ENCODE measurements at places on chromosomes 13 and 19.

- DNase-seq, result no peak
Measured at GRCh38 chr13:103395139-103395538, 328.9 kb upstream of the SLC10A2 start.

GRCh38 chr13:71576571-71576970, 290.4 kb downstream of the DACH1 start:
- no peak for DNase-seq

- peak; percentile 41 for DNase-seq
Measured at GRCh38 chr13:79631051-79631659, 150.2 kb downstream of the NDFIP2 start.

- DNase-seq, result no peak
Measured at GRCh38 chr13:114142137-114142550, 9.7 kb upstream of the RASA3 start.

DNA sequence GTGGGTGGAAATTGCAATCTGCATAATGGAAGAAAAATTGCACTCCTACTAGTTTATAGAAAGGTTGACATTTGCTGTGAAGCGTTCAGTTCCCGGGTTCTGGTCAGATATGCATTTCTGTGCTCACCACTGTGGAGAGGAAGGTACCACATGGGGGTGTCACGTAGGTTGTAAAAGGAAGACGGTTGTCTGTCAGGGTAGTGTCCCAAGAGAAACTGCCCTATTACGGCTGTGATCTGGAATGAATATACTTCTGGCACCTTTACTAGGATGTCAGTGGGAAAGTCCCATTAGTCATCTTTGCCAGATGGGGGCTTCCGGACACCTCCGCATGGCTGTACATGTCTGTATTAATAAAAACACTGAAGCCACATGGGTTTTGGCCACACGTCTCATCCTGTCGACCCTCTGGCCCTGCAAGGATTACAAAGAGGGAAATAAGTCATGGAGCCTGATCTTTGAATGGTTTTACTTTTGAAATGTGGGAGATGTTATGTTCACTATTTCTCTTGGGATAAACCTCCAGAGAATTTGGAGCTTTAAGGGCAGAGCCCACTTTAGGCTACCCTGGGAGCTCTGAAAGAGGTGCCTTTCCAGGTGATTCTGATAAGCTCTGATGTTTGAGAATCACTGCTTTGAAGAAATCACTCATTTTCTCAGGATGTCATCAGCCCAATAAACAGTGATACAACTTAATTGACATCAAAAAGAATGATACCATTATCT, 133.9 kb downstream of the AKAP11 start:
- no peak for DNase-seq

DNA sequence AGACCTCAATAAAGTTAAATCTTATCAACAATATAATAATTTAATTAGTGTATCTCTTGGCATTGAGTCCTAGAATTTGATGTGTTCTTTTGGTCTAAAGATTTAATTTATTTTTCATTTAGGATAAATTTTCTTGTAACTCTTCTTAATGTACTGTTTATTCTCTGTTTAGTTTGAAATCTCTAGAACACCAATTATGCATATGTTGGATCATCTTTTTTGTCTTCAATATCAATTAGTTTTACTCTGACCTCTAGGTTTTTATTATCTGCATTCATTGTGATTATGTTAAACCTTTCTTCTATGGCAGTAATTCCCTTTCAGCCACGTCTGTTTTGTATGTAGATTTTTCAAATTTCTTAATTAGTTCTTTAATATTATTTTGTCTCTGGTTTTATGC, 93.8 kb upstream of the ARHGEF7 start:
- DNase-seq, result no peak

- DNase-seq, result no peak
Measured at GRCh38 chr19:2207991-2208860, 27.9 kb downstream of the PLEKHJ1 start.

DNA sequence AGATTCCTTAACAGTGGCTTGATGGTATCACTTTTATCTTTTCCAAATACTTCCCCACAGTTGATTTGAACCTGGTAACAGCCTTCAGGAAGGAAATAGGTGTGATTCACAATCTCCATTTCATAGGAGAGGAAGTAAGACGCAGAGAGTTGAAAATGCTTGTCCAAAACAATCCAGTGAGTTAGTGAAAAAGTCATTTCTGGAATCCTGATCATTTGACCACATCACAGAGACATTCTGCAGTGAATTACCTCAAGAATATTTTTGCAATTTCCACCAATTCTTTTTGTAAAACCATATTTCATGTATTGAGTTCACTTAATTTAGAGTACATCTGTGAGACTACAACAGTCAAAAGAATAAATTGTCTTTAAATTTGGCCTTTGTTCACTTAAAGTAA, 292.8 kb downstream of the DCLK1 start:
- DNase-seq, result no peak

DNA sequence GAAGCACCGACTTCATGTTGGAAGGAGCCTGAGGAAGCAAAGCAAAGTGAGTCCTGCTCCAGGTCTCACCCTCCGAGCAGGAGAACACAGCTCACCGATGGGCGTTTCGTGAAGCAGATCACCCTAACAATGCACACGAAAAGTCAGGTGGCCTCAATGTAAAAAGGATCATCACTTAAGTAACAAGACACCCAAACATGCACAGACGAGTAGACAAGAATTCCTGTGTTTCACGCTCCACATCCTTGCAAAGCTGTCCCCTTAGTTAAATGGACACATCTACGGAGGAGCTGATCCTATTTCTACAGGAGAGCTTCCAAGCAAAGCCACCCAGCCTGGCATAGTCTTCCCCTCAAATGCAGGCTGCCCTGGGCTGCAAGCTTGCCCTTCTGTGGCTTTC, 66.2 kb downstream of the SLC15A1 start:
- DNase-seq, result no peak

- DNase-seq, result no peak
Measured at GRCh38 chr13:98959291-98959690, 18.6 kb downstream of the DOCK9 start.

- DNase-seq, result no peak
Measured at GRCh38 chr13:42011601-42012350, 36.7 kb upstream of the DGKH start.

GRCh38 chr13:111859354-111860230, 207.4 kb upstream of the SOX1 start:
- no peak for DNase-seq

DNA sequence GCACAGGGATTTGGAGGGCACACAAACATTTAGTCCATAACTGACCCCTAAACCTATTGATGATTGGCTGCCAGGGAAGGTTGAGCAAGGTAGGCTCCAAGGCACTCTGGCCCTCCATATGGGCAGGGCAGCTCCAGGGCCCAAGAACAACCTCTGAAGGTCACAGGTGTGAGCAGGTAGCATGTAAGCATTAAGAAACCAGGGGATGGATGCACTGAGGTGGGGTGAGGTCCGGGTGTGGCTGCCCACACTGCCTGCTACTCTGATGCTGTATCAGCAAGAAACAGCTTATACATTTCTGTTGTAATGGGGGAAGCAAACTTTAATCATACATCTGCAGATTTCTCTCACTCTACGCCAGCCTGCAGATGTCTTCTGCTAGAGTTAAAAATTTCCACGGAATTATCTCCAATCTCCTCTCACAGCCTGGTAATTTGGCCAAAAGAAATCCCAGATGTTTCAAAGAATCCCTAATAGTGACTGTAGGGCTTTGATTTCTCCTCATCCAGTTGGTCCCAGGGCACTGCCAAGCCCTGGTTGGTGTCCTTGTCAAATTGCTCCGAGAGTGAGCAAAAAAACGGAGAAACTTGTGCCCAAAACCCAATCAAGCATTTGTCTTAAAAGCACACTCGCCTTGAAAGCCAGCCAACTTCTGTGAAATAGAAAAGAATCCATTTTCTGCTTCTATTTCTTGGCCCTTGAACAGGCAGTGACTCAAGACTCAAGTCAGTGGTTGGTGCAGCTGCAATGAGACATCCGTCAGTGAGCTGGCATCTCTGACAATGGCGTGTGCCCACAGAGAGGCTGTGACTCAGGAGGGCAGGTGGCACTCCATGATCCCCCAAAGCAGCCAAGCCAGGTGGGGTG, 72.5 kb upstream of the MRI1 start:
- DNase-seq, result no peak

GRCh38 chr13:79108914-79109643, 297.0 kb downstream of the RBM26 start:
- DNase-seq, result peak; percentile 95

DNA sequence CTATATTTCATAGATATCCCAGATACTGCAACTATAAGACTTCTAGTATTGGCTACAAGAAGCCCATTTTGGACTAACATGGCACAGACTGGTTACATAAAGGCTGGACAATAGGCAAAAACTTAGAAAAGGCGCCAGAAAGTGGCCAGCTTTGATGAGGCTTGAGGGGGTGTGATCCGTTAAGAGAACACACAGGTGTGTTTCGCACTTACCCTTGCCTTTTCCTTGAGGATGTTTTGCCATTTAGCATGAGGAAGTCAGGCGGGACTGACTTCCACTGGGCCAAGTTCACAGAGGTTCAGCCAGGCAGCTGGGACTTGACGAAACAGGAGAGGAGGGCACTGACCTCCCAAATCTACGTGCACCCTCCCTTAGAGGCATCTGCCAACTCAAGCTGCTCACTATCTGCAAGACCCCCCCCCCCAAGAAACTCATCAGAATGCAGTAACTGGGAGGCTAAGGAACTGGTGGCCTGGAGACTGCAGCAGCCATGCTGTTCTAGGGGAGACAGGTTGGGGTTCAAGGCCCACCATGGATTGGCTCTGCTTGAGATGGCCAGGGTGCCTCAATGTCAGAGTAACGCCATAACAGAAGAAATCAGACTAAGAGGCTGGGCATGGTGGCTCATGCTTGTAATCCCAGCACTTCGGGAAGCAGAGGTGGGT, 4.5 kb upstream of the LIN7B start:
- DNase-seq, result no peak

GRCh38 chr19:46080561-46080960, 39.8 kb upstream of the IGFL4 start:
- no peak for DNase-seq

GRCh38 chr19:45186509-45187334, 8.1 kb downstream of the BLOC1S3 start:
- DNase-seq, result no peak

DNA sequence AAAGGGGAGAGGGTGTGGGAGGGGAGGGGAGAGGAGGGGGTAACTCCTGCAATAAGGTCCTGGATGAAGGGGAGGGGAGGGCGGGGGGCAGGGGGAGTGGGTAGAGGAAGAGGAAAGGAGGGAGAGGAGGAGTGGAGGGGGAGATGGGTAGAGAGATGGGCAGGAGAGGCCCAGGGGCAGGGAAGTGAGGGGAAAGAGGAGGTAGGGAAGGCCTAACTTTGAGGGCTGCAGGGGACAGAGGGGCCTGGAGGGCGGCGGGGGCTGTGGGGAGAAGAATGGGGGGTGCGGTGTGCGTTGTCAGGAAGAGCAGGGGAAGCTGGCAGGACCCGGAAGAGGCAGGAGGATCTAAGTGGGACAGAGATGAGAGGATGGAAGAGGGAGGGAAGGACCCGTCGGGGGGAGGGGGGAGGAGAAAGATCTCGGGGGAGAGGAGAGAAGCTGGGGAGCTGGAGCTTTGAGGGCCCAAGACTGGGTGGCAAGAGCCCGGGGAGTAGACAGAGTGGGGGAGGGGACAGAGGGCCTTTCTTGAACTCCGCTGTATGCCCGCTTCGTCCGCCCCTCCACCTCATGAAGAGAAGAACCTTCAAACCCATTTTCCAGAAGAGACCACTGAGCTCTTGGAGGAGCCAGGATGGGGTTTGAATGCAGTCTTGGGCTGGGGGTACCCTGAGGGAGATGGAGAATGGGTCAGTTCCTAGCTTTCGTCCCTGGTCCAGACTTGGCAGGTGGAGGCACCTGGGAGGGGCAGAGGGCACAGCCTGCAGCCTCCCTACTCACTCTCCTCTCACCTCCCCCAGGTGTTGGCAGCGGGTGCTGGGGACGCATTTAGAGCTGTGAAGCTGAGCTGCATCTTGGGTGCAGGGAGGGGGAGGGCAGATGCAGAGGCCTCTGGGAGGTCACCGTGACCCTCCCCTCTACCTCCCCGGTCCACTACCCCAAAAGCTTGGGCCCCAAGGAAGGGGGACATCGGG, 778 bp upstream of the LRRC4B start:
- DNase-seq, result no peak

DNA sequence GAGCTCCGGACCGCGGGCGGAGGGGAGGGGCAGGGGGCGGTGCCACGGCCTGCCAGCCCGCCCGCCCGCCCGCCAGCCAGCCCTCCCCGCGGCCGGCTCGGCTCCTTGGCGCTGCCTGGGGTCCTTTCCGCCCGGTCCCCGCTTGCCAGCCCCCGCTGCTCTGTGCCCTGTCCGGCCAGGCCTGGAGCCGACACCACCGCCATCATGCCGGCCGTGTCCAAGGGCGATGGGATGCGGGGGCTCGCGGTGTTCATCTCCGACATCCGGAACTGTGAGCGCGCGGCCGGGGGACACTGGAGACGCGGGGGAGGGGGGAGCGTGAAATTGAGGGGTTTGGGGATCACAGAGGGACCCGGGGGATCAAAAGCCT, at the start of gene AP2A1:
Gene AP2A1, plus strand, starts transcription at position 72 of the 370 bp plus-strand sequence. Its CDS starts 133 bp downstream, at position 205.
- no peak for DNase-seq

DNA sequence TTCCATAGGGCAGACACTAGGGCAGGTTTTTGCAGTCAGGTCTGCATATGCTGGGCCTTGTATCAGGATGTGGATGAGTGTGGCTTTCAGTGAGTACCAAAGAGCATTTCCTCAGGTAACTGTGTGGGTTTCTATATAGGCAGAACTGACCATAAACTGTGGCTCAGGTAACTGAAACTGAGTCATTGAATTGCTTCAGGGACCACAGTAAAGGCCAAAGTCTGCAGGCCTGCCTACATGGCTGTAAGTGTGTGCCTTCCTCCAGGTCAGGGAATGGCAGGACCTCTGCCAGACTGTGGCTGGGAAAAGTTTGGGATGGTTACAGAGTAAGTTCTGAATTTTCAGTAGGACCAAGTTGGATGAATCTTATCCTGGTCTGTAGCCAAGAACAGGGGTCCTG, 85.6 kb downstream of the ZNF486 start:
- DNase-seq, result no peak

GRCh38 chr13:26219726-26220125, 2.4 kb downstream of the RNF6 start:
- no peak for DNase-seq

GRCh38 chr19:15115080-15115479, 7.9 kb downstream of the SYDE1 start:
- DNase-seq, result no peak

DNA sequence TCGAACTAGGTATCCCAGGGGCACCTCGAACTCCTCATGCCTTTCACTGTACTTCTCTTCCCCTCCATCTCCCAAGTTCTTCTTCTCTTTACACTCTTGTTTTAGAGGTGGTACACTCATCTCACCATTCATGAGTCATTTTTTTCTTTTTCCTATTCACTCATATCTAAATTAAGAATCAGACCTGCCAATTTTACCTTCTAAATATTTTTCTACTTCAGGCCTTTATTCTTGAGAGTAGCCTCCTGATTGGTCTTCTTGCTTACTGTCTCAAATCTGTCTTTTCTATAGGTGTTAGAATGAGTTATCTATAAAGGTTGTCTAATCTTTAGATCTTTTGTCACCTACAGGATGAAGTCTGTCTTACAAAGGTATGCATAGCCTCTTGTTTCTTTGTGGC, 20.7 kb downstream of the TDRD3 start:
- no peak for DNase-seq

Measured in DMS153 (cell line).